NCI-H2107 (cell line): ENCODE measurements at places on chromosomes 6 and 20.

DNA sequence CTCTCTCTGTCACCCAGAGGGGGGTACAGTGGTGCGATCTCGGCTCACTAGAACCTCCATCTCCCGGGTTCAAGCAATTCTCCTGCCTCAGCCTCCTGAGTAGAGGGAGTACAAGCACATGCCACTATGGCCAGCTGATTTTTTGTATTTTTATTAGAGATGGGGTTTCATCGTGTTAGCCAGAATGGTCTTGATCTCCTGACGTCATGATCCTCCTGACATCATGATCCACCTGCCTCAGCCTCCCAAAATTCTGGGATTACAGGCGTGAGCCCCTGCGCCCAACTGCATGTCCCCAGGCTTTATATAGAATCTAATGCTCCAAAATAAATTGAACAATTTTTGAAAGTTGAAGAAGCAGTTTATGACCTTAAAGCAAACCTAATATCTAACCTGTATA is 7.0 kb upstream of the CRISP2 start:
- no peak for DNase-seq

GRCh38 chr6:43679057-43679456 is 8.5 kb downstream of the MRPS18A start:
- no peak for DNase-seq

DNA sequence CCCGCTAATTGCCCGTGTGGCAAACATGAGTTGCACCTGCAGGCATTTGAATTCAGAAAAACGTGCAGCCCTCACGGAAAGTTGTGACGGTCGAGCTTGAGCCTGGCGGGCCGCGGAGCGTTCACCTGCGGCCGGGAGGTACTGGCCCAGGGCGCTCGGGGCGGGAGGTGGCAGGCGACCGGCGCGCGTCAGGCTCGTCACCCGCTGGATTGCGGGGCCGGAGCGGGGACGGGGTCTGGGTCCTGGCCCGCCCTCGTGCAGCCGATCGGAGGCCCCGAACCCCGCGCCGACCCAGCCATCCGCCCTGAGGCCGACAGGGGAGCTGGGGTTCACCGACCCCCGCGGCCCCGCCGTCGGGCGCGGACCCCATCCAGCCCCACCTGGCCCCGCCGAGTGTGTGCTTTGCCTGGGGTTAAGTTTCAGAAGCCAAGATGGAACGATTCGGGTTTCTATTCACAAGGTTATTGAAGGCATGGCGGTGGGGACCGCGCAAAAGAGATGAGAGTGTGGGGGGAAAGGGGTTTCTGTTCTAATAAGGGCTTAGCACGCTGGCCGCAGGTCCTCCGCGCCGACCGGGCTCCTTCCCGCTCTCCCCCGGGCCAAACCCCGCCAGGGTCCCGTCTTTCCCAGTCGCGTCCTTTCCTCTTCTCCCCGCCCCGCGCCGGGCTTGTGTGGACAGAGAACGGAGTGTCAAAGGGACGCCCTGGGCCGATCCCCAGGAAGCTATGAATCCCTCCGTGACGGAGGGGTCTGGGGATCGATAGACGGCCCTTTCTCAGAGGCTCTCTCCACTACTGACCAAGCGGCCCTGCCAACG is 1.6 kb upstream of the HEY2 start:
- DNase-seq = peak; percentile 54

DNA sequence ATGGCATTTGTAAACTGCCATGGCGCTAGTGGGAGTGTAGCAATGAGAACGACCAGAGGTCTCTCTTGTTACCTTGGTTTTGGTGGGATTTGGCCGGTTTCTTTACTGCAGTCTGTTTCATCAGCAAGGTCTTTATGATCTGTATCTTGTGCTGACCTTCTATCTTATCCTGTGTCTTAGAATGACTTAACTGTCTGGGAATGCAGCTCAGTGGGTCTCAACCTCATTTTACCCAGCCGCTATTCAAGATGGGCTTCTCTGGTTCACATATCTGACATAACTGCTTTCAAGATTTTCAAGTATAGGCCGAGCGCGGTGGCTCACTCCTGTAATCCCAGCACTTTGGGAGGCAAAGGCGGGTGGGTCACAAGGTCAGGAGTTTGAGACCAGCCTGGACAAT is 1.9 kb upstream of the SFT2D1 start:
- no peak for DNase-seq

- no peak for DNase-seq
Measured at GRCh38 chr20:46520976-46521579, 7.7 kb upstream of the ZNF334 start.

- no peak for DNase-seq
Measured at GRCh38 chr6:18845896-18846295, 458.7 kb downstream of the RNF144B start.
